ENCODE measurements at places on chromosomes 3 and 15.

- no peak for DNase-seq
Measured at GRCh38 chr3:86282106-86282787, 708.7 kb downstream of the VGLL3 start.

DNA sequence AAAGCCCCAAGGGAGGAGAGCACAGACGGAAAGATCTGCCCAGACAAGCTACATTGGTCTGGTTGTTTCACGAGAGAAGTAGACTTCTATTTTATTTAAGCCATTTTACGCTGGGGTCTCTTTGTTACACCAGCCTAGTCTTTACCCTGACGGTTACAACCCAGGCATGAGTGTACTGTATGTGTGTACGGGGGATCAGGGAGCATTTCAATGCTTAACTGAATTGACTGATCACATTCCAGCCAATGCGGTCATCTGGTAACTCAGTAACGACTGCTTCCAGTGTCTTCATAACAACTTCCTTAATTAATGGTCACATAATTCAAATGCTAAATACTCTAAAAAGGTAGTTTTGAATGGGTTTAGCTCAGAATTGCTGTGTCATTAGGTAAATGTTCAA, 288.6 kb downstream of the FOXP1 start:
- DNase-seq: no peak

- no peak for DNase-seq
Measured at GRCh38 chr15:24039683-24040082, 352.6 kb upstream of the NDN start.

DNA sequence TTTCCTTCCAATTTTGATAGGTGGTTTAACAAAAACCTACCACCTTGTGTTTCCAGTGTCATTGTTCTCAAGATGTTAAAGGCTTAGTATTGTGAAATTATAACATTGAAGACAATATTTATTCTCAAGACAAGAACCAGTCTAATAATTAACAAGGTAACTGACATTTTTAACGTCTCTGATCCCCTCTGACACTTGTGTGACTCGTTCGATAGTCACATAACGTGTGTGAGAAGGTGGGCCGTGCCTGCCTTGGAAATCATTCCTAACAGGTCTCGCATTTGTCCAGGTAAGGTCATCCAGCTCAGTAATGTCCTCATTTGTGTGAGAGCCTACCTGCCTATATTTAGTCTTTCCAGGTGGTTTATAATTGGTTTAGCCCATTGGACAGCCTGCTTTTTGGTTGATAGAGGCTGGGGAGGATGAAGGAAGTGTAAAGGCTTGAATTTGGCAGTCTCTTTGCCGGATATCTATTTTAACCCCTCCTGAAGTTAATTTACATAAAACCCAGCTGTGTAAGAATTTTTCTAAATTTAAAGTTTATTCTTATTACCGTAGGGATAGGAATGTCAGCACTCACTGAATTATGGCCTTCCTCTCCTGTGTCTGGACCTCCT, 94.4 kb downstream of the AKAP13 start:
- no peak for DNase-seq

- no peak for DNase-seq
Measured at GRCh38 chr3:189632242-189632641, 1.1 kb downstream of the TP63 start.

DNA sequence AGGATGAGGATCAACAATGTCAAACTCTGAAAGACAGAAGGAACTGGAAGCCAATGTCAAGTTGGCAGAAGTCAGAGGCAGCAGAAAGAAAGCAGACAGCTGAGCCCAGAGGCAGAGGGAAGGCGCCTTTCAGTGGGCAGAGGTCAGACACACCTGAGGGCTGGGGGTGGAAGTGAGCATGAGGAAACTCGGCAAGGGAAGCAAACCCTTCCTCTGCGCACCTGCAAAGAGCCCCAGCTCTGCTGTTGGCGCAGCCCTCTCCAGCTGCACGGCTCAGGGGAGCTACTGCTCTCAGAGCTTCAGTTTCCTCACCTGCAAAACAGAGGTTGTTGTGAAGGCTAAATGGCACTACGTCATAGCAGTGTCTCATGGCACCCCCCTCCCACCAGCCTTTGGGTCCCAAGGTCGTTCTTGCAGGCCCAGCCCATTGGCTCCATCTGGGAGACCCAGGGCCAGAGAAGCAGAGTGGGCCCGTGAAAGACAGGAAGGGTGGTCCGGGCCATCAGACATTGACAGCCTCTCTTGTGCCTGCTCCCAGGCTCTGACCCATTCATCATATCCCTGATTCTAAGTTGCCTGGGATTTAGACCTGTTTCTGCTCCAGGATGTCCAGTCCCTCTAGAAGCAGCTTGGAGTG, 53.3 kb upstream of the SLC6A11 start:
- no peak for DNase-seq

GRCh38 chr3:194277104-194277785, 73.9 kb downstream of the CPN2 start:
- DNase-seq: no peak

DNA sequence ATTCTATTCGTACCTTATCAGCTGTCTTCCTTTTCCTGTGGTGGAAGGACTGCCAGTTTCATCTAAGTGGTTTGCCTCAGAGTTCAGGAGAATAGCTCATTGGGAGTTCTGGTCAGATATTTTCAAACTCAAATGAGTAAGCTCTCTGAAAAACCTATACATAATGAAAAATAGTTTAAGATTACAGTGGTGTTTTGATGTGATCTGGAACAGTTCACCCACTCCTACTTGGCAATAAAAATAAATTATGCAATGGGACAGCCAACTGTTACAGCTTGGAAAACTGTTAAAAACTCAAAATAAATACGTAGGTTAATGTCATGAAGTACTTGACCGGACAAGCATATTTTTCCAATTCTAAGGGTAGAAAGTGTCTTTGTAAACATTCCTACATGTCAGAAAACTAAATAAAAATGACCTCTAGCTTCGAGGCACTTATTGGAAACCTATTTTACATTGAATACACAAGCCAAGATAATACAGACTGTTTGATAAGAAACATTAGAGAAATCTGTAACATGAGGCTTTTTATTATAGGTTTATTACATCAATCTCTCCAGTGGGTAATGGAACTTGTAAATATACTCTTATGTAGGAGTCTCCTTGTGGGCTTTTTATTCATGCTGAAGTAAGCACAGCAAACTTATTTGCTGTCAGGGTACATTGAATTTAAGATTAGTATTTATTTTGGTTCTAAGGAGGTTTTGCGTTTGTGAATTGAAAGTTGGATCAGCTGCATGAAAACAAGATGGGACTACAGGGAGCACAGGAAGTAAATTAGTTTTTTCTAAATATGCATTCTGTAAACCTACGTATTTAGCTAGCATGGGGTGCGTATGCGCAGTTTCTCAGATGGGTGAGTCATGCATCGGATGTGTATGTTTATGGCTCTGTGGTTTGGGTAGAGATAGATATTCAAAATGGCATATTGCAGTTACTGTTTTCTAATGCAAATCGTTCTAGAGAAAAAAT, 453.1 kb downstream of the IL5RA start:
- DNase-seq: no peak

- DNase-seq: no peak
Measured at GRCh38 chr3:20787005-20787404, 601.0 kb upstream of the SGO1 start.

GRCh38 chr3:52120556-52121463, 33.4 kb downstream of the POC1A start:
- no peak for DNase-seq

- DNase-seq: no peak
Measured at GRCh38 chr15:25171111-25171811, 216.5 kb downstream of the SNRPN start.

All from activated T-cell treated with anti-CD3 and anti-CD28 coated beads for 4 hours (primary cell).